Glutamatergic neuron (in vitro differentiated cells): ENCODE measurements at places on chromosomes 13 and 19.

- DNase-seq, result no peak
These were observed 9.6 kb upstream of the BCL3 start for GRCh38 chr19:44738603-44739558.

DNA sequence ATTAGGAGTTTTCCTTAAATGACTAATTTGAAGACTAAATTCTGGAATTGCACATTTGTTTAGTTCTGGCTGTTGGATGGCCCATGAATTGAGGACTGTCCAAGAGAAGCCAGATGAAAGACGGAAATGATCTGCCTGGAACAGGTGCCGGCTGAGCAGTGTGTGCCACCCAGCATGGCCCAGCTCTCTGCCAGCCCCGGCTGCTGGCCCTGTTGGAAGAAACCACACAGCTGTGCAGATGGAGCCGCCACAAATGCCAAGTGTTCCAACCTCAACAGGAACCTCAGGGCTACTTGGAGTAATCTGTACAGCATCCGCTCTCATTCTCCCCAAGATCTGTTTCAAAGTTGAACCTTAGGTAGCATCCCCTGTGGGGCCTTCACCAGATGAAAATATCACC, 67.0 kb upstream of the STARD13 start:
- no peak for DNase-seq

DNA sequence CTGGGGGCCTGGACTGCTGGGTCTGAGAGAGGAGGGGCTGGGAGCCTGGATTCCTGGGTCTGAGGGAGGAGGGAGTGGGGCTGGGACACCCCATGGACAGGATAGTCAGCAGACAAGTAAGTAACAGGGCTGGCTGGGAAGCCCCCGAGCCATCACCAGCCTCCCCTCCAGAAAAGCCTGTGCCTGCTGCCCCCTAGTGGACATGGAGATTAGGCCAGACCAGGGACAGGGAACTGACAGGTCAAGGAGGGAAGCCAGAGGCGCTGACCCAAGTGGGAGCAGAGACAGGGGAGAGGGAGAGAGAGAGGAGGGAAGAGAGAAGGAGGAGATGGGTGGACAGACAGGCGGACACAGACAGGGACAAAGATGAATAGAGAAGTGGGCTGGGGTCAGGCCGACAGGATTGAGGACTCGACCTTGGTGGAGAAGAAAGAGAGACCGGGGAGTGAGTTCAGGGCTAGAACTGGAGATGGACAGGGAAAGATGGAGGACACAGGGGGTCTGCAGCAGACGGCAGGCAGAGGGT, 6.7 kb upstream of the ERFL start:
- peak; percentile 94 for DNase-seq

DNA sequence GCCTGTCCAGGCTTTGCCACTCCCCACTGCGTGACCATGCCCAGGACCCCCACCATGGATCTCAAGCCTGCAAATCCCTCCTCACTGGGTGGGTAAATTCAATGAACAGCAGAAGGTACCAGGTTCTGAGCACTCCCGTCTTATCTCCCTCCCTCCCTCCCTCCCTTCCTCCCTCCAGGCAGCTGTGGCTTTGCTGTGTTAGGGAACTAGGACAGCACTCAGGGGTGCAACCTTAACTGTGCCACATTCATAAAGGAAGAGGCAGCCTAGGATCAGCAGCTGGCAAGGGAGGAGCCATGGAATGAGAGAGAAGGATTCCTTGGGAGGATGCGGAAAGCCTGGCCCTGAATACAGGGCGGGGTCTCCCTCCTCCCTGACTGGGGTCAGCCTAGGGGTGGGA, 5.6 kb downstream of the CEACAM4 start:
- DNase-seq, result no peak

DNA sequence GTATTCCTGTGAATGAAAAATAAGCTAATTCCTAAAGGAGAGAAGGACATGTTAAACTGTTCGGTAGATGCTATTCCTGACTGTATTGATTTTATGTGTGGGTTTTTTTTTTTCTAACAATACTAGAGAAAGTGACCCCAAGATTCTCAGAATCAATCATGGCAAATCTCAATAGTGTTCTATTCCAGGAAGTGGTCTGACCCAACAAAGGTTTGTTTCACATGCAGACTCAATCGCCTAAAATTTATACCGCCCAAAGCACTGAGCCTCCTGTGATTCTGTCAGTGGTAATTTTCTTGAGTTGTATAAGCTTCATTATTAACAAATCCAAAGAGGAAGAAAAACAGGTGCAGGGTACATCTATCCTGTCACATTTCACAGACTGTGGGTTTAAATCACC, 293.7 kb downstream of the SUCLA2 start:
- no peak for DNase-seq

- no peak for DNase-seq
These were observed 6.6 kb upstream of the ZNF835 start for GRCh38 chr19:56678205-56678604.

DNA sequence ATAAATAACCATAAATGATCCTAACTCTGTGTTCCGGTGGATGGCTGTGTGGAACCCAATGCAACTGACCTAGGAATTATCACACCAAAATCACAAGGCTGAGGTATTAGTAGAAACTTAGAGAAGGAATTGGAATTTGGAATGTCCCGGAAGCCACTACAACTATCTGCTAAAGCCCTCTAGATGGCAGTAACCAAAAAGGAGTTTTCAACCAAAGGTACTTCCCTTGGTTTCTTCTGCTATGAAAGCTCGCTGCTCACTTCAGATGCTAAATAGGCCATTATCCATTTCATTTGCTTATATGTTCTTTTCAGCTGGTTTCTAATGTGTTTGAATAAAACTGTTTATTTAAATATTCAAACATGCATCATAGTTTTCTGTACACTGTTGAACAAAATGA, 1589.1 kb upstream of the SPRY2 start:
- DNase-seq, result no peak

GRCh38 chr19:18771328-18772242, 19.5 kb downstream of the COMP start:
- peak; percentile 38 for DNase-seq

DNA sequence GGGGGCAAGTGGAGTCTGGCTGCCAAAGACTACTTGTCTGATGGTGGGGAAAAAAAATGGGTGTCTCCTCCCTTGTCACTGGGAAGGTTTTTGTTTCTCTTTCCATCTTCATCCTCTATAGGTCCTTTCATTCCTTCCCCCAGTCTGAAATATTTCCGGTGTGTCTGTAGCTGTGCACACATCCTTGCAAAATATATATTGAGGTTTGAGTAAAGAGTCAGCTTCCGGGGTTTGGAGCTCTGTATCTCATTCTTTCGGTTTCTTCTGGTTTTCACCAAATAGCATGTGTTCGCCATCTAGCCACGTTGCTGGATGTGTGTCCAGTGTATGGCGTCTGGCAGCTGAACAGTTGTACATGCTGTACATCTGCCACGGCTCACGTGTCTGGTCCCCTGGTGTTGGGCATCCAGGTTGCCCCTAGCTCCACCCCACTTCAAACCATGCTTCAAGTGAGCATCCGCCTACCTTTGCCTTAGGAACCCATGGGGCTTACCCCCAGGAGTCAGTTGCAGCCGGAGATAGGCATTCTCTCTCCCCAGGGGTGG, 142.2 kb downstream of the SIPA1L3 start:
- DNase-seq, result no peak

GRCh38 chr19:44636439-44637389, 7.0 kb upstream of the PVR start:
- no peak for DNase-seq

GRCh38 chr13:30149248-30149647, 158.1 kb downstream of the KATNAL1 start:
- no peak for DNase-seq

- no peak for DNase-seq
These were observed 1013.4 kb downstream of the PCDH9 start for GRCh38 chr13:66216728-66217127.

DNA sequence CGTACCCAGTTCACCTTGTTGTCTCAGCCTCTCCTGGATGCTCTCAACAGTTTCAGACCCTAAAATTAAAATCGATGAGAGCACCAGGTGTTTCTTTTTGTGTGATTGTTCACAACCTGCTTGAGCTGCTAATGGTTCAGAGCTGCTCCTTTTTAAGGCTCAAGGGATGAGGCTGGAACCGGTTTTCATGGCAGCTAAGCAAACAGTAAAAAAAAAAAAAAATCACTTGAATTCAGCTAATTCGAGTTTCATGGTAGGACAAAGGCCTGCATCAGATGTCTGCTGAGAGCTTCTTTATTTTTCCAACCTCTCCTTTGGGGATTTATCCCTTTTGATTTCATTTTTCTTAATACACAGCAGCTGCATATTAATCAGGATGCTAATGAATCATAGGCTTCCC, 6.5 kb downstream of the SYCE2 start:
- no peak for DNase-seq

DNA sequence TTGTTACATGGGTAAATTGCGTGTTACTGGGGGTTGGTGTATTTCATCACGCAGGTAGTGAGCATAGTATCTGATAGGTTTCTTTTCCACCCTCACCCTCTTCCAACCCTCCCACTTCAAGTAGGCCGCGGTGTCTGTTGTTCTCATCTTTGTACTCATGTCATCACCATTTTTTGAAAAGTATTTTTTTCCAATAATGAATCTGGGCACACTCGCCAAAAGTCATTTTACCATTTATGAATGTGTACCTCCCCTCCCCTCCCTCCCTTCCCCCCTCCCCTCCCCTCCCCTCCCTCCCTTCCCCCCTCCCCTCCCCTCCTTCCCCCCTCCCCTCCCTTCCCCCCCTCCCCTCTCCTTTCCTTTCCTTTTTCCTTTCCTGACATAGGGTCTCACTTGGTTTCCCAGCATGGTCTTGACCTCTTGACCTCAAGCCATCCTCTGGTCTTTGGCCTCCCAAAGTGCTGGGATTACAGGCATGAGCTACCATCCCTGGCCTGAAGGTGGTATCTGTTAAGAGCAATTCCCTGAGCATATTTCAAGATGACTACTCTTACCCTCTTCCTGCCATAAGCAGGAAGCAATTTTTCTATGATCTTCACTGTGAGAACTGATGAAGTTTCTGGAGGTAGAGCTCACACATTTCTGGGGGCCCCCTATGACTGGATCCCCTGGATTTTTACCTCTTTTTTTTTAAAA, 15.7 kb downstream of the ZNF627 start:
- no peak for DNase-seq

DNA sequence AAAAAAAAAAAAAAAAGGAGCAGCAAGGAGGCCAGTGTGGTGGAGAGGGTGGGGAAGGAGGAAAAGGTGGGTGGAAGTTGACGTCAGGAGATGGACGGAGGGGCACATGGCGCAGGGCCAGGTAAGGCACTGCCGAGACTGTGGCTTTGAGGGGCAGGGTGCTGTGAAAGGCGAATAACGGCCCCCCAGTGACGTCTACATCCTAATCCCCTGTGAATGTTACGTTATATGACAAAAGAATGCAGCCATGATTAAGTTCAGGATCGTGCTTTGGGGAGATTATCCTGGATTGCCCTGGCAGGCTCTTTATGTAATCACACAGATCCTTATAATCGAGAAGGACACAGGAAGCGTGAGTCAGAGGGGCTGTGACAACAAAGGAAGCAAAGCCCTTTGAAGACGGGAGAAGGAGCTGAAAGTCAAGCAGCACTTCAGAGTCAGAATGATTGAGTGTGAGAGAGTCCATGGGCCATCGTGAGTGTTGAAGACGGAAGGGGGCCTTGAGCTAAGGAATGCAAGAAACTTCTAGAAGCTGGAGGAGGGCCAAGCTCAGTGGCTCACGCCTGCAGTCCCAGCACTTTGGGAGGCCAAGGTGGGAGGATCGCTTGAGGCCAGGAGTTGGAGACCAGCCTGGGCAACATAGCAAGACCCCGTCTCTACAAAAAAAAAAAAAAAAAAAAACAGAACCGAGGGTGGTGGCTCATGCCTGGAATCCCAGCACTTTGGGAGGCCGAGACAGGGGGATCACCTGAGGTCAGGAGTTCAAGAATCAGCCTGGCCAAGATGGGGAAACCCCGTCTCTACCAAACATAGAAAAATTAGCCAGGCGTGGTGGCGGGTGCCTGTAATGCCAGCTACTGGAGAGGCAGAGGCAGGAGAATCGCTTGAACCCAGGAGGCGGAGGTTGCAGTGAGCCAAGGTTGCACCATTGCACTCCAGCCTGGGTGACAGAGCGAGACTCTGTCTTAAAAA, 13.8 kb upstream of the CEACAM16 start:
- no peak for DNase-seq

- no peak for DNase-seq
These were observed 7.4 kb upstream of the SLITRK6 start for GRCh38 chr13:85806553-85807175.

- DNase-seq, result no peak
These were observed 29.0 kb upstream of the RNF17 start for GRCh38 chr13:24734950-24735349.

GRCh38 chr13:22050951-22051563, 380.2 kb downstream of the FGF9 start:
- DNase-seq, result no peak

DNA sequence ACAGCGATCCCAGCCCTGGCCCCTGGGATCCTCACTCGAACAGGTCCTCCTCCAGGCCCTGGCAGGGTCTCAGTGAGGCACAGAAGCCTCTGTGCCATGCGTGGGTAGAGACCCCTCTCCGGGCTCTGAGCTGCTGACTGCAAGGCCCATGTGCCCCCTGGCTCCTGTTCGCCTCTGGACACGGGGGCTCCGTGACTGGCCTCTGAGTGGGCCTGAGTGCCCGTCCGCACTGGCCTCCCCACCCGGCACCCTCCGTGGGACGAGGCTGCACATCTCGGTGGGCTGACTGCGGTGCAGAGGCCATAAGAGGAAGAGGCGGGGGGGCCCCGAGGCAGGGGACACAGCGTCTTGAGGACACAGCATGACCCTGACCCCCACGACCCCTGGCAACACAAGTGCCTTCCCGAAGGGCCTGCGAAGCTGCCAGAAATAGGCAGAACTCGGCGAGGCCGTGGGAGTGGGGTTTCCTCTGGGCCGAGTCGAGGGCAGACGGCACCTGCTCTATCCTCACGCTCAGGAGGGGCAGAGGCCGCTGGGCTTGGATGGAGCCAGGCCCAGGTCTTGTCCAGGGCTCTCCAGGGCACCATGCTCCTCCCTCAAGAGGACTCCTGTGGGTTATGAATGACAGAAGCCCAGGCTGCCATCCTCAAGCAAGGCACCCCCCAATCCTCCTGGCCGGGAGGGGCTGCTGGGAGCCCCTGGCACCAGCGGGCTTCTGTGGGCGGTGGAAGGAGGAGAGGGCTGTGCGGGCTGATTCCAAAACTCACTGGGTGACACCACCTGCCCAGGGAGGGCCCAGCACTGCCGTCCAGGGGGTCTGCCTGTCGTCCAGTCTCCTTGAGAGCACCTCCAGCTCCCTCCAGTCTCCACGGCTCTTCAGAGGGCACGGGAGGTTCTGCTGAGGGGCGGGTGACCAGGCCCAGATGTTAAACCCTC, 52.6 kb downstream of the RASA3 start:
- DNase-seq, result no peak

DNA sequence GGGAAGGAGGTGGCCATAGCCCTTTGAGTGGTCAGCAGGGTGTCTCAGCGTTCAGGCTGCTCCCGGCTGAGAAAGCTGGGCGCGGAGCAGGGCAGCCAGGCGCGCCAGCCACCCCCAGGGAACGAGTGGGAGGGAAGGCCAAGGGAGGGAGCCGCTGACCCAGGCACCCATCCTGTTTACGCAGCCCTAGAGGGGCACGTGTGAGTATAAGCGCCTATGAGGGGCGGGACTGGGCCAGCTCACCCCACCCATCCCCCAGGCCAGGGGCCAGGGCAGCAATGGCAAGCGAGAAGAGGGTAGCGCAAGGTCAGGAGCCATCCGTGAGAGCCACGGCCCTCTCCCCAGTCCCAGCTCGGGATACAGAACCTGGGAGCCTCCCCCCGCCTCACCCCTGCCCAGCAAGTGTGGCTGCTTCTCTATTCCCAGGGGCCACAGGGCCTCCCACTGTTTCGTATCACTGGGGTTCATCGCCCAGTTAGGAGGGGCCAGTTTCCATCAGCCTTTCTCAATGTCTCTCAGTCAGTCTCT, 897 bp upstream of the DMKN start:
- no peak for DNase-seq
